CD4-positive, alpha-beta T cell treated with Interleukin-1 beta for 1 hour (primary cell): ENCODE measurements at places on chromosomes 2 and 18.
A peak's percentile ranks its signal among the peaks of the same experiment; 100 is the strongest.

DNA sequence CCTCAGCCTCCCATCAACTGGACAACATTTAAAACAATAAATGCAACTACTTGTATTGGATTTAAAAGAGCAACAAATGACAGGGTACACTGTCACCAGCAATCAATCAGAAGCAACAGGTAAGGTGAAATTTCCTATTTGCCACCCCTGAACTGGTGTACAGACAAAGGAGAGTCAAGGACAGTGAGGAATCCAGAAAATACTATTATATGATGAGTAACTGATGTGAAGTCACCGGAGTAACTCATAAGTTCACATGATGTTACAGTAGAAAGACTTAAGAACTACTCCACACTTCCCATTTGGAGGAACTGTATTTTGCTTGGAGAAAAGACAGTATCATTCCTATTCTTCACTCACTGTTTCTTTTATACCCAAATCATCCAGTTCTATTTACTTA is 4.1 kb upstream of the STAT1 start:
- no peak for DNase-seq

GRCh38 chr2:85998071-85998991 is 107.4 kb downstream of the POLR1A start:
- DNase-seq, result peak; percentile 58

DNA sequence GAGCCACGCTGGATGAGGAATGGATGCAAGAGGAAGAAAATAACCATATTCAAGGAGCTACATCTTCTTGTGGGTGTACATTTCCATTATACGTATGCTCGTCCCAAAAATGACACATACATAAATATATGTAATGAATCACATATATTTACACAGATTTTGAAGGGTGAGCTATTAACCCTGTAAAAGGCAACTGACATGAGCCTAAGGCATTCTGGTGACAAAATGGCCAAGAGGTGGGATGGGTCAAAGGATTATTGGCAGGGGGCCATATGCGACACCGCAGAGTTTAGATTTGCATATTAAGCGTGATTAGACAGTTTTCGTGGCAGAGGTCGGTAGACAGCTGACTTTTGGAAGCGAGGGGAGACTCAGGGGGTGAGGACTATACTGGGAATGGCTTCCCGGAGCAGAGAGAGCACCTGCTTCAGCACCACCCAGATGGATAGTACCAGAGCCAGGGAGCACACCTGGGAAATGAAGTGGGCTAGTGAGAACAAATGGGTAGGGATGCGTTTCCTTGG is 431 bp upstream of the CNRIP1 start:
- DNase-seq, result no peak

DNA sequence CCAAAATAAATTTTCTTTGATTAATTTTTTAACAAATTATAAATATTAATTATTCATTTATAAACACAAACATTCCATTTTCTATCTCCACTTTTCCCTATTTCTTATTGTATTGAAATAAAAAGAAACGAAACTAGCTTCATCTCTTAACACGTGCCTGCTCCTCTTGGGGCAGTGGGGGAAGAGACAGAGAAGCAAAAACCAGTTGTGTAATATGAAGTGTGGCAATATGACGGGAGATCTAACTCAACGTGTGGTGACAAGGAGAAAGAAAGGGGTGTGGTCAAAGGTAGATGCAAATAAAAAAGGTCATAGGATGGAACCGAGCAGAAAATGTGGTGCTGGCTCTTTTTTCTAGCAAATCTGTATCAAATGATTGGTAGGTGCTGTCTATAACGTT is 106.9 kb upstream of the SLC8A1 start:
- peak; percentile 11 for DNase-seq

DNA sequence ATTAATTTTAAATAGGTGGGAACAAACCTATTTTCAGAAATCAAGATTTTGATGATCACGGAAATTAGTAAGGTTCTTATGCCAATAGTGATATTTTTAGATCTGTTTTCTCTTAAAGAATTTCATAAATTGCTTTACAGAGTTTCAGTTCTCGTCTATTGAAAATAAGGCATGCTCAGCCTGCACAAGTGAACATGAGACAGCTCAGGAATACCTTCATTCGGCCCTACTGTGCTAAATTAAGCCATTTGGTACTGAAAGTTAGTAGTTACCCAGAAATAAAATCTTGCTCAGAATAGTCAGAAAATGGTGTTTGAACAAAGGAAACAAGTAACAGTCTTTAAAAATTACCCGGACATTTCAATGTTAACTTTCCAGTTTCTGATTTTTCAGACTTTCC is 60.4 kb downstream of the DLGAP1 start:
- DNase-seq, result no peak

DNA sequence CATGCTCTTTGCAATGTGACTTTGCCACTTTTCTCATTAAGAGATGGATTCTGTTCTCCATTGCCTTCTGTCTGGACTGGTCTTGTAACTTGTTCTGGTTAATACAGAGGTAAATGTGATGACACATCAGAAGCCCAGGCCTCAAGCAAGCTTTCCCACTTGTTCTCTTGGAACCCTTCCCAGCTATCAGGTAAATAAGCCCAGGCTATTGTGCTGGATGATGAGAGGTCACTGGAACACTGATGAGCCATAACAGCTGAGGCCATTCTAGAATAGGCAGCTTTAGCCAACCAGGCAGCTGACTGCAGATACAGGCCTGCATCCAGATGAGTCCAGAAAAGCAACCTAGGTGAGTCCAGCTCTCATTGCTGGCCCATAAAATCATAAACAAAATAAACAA is 1007.0 kb upstream of the ACVR2A start:
- DNase-seq, result no peak

DNA sequence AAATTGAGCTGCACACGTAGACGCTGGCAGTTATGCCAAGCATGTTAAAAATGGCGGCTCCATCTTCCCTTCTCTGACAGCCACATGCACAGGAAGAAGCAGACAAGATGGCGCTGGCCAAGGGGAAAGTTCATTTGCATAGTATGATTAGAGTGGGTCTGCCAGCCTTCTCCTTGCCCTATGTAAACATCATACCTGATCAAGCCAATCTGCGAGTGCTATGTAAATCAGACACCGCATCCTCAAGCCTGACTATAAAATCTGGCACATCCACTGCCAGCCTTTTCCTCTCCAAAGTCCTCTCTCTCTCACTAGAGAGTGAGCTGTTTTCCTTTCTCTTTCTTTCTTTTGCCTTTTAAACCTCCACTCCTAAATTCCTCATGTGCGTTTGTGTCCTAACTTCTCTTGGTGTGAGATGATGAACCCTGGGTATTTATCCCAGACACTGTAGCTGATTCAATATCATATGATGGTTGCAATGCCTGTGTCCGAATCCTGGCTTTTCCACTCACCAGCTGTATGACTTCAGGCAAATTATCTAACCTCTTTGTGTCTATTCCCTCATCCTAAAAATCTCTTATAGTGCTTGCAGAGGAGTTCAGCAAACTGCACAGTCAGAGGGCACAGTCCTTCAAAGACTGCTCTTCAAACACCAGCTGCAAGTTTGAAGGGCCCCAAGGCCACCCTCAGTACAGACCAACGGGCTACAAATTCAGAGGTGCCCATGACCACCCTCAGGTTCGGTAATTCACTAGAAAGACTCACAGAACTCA is 39.3 kb upstream of the ITSN2 start:
- no peak for DNase-seq

DNA sequence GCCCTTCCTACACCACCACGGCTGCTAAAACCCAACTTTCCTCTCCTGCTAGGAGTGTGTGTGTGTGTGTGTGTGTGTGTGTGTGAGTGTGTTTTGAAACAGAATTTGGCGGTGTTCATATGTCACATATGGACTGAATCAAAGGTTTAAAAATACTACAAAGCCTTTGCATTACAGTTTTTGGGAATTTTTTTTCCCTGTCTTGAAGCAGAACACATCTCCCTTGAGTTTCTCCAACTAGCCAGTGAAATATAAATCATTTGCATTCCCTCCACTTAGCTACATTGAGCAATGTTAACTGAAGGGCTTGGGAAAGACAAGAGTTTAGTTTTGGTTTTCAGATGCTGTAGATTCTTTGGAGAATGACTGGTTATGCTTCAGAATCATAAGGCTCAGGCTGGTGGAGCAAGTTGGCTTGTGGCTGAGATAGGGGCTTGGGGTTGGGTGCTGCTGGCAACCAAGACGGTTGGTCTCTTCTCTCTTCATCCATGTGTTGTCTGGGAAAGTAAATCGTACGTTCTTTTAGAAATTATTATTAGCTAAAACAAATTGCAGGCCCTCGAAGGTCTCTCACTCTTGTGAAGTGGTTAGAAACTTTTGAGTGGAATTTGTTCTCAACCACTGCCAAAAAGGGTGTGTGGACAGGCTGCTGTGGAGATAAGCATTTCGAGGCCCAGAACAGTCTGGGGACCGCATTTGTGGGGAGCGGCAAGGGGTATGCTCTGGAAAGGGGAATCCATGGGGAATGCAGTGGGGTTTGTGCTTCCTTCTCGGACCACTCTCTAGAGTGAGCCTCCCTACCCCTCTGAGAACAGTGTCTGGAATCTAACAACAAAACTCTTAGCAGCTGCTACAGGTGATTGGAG is 1.4 kb downstream of the NRP2 start:
- no peak for DNase-seq

- DNase-seq, result no peak
These were observed 25.7 kb downstream of the CYP27C1 start for GRCh38 chr2:127194447-127194846.

DNA sequence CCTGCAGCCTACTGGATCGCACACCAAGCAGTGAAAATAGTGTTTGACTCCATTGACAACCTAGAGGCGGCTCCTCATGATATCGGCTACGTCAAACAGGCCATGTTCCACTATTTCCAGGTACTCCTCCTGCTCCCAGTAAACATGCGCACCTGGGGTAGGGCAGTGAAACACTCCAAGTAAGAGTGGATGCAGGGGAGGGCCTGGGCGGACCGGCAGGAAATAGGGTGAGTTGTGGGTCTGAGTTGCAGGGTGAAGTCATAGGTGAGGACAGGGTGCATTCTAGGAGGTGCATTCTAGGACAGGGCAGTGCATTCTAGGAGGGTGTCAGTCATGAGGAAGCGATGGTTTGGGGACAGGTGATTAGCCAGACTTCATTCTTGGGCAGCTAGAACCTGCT is 5.0 kb downstream of the NAGK start:
- no peak for DNase-seq

DNA sequence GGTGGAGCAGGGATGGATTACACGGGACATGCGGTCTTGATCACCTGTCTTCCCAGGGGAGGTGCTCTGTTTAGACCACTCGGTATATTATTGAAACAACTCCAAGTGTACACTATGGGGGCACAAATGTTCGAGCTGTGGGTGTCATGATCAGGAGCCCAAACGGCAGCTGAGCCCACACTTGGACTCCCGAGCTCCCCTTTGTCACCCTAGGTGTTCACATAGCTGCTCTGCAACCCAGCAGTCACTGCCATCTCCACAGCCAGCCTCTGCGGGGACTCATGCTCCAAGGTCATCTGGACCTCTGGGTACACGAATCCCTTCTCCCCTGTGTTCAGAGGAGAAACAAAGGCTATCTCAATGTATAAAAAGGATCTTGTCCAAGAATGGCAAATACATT is 46.0 kb downstream of the CAPN13 start:
- no peak for DNase-seq

DNA sequence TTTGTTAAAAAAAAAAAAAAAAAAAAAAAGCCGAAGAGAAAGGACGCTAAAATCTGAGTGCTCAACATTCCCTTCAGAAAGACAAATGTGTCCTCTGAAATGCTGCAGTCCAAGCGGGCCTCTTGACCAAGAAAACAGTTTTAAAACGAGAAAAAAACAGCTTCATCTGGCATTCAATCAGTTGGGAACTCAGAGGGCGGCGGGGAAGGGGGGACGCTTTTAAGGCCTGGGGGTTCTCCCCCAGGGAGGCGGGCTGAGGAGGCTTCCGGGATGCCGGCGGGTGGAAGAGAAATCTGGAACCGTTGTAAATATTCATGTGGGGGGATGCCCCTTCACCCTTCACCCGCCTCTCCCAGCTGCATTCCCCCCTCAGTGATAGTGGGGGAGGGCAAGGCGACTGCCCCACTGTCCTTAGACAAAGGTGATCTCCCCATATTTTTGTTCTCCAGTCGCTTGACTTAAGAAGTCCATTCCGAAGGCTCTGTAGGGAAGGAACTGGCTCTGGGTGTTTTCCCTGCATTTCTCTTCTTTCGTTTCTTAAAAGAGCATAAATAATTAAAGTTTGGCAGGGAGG is 3.3 kb upstream of the HOXD11 start:
- DNase-seq, result no peak

GRCh38 chr2:135009339-135009738 is 37.9 kb downstream of the MAP3K19 start:
- no peak for DNase-seq

DNA sequence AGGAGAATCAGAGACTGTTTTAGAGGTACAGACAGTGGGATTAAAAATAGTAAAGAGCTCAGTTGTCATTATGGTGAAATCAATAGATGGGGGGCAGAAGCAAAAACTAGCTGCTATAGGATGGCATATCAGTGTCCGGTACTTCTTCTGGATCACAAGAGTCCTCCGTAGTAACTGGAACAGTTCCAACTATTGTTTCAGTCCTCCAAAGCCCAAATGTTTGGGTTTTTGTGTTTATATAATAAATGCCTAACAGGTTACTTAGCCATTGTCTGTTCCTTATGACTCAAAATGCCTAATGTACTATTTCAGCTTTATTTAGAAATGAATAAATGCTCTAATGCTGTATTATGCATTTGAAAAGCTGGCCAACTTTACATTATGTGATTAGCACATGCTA is 401.2 kb downstream of the PTH2R start:
- DNase-seq, result no peak

DNA sequence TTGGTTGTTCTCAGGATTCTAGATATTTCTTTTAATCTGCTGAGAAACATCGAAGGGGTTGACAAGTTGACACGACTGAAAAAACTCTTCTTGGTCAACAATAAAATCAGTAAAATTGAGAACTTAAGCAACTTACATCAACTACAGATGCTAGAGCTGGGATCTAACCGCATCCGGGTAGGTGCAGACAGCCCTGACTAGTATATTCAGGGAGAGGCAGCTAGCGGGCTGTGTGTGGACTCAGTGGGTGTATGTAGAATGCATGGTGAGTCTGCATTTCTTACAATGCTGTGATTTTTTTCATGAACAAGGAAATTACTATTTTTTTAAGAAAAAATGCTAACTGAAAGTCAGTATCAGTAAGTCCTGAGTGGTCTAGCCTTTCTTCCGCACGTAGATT is 10.1 kb downstream of the PPP1R7 start:
- DNase-seq, result no peak

GRCh38 chr2:45170191-45171135 is 161.2 kb upstream of the SIX2 start:
- DNase-seq, result no peak

GRCh38 chr2:9554921-9555296 is 721 bp downstream of the ADAM17 start:
- DNase-seq, result peak; percentile 36
